ENCODE measurements at places on chromosomes 11 and 22.

DNA sequence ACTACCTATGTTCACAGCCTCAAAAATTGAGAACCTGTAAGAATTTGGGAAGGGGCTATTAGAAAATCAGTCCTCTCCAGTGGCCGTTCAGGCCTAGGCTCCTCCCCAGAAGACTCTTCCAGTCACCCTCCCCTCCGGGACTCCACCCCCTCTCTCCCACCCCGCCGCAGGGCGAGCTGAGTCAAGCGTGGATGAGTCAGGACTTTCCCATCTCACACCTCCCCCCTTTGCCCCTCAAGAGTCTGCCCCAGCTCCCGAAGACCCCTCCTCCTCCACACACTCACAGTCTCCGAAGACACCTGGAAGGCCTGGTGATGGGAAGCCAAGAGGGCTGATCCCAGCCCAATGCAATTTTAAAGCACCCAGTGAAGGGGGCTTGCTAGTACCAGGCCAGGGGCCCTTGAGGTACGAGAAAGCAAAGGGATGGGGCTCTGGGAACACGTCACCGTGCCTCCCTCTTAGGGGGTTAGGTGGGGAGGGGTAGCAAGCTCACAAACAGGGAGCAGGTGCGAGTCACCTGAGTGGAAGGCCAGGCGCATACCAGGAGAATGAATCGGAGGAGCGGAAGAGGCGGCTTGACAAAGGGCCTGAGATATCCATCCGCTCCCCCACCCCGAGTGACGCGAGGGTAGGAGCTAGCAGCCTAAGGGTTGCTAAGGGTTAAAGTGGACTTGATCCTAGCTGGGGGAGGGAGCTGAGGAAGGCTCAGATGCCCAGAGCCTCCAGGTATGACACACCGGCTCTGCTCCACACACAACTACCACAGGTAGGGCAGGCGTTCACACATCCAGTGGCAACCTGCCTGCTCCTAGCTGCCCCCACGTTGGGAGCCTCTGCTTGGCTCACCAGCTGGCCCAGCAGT is 13.6 kb downstream of the BCL9L start:
- DNase-seq, result peak; percentile 92

DNA sequence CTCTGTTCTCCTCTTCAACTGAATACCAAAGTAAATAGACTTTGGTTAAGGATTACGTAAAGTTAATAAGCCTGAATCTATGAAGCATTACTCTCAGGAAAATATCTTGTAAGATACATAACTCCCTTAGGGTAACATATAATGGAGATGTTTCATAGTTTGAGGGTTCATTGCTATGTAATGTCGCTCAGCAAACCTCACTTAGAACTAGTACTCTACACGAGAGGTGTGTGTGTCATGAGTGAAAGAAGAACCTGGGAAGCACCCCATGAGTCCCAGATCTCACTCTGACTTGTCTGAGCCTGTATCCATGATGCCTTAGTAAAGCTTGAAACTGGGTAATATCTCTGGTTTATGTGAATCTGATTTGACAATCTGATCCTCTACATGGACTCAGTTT is 429.5 kb upstream of the ANO3 start:
- DNase-seq, result no peak

GRCh38 chr11:113587308-113587739 is 112.1 kb upstream of the DRD2 start:
- DNase-seq, result no peak

DNA sequence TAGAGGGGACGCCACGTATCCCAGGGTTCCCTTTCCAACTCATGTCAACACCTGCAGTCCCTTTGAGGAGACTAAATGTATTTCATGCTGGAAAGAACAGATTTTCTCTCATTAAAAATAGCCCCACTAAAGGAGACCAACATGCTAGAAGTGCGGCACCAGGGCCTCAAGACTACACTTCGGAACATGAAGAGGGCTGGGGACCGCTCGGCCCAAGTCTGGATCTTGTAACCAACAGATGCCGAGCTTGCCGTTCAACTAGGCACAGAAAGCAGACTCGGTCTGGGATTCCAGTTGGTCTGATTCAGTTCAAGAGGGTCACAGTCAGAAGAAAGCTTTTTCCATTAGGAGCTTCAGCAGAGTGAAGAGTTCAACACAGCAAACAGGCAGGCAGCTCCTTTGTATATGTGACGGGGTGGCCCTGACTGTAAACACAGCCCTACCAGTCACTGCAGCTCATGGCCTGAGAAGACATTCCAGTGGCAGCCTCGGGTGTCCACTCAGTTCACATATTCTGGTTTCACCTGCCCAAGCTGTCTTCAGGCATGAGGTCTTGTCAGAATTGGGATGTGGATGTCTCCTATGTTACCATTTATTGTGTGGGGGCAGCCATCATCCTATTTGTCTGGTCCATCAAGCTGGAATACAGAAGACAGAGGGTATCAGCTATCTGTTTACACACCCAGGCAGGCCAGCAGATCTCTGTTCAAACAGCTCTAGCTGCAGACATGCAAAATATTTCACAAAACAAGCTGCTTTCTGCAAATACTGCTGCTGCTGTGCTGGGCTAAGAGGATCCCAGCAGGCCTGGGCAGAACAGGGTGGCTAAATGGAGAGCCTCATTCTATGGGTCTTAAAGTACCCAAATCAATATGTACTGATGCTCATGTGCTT is 8.8 kb downstream of the RIC8A start:
- DNase-seq, result no peak

DNA sequence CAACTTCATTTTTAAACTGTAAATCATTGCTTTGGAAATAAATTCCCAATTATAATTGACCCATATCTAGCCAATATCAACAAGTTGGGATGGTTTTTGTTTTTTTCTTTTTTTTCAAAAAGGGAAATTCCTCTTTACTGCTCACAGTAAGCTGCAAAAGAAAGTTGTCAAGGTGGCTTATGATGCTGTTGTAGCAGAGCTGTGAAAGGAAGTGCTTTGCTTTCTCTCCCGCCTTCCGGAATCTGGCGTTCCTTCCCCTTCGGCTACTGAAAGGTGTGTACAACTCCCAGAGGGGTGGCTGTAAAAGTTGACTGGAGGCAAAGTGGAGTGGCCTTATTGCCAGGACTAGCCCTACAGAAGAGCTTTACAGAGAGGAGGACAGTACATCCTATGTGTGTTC is 16.2 kb upstream of the ADSL start:
- DNase-seq, result no peak

GRCh38 chr22:23128269-23129108 is 13.3 kb downstream of the RSPH14 start:
- DNase-seq, result peak; percentile 59

DNA sequence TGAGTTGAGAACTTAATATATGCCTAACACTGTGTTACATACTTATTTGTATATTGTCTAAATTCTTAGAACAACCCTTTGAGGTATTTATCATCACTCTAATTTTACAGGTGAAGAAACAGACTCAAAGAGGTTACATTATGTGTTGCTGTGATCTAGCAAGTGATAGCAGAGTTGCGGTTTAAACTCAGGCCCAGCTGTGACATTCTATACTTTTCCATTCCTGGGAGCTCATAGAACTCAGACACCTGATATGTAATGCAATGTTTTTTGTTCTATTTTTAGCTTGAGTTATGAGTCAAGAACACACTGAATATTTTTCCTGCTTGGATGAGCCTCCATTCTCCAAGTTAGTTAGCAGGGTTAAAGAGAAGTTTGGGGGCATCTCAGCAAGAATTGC is 449.7 kb upstream of the DDI1 start:
- DNase-seq, result no peak

- peak; percentile 33 for DNase-seq
Observed at GRCh38 chr22:20424932-20425565, 12.6 kb downstream of the SCARF2 start.

GRCh38 chr11:68372625-68373024 is 60.2 kb downstream of the LRP5 start:
- peak; percentile 54 for DNase-seq

DNA sequence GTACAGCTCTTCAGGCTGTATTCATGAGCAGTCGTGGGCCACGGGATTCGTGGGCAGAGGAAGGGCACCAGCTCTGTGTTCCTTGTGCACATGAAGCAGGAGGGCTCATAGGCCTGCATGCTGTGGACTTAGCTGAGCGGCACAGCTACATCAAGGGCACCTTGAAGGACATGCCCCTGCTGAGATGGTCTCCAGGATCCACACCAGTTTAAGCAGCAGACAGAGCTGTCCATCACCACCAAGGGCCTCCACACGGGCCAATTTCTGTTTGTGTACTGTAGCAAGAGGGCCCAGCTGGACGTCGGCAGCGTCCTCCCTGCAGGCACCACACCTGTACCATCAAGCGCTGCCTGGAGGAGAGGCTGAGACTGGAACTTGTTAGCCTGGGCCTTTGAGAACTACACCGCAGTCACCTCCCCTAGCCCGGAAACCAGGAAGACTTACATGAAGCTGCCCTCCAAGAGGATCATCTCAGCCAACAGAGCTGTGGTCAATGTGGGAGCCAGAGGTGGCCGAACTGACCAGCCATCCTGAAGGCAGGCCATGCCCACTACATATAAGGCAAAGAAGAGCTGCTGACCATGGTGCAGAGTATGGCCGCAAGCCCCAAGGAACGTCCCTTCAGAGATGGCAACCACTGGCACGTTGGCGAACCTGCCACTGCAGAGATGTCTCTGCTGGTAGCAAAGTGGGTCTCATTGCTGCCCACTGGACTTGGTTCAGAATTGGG is 32.7 kb upstream of the GNB1L start:
- no peak for DNase-seq

GRCh38 chr22:44328762-44329161 is 16.0 kb upstream of the SHISAL1 start:
- DNase-seq, result no peak

DNA sequence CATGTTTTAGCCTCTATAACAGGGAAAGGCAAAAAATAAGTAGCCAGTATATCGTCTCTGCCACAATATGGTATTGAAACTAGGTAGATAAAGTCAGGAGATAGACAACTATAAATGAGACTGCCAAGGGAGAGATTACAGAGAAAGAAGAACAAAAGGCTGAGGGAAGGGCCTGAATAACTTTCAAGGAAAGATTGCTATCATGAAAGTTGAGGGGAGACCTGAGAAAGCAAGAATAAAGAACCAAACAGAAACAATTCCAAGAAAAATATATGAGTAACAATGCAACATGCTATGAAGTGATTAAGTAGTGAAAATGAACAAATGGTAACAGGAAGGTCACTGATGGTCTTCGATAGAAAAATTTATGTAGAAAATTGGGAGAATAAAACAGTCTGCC is 690.1 kb downstream of the METTL15 start:
- no peak for DNase-seq

DNA sequence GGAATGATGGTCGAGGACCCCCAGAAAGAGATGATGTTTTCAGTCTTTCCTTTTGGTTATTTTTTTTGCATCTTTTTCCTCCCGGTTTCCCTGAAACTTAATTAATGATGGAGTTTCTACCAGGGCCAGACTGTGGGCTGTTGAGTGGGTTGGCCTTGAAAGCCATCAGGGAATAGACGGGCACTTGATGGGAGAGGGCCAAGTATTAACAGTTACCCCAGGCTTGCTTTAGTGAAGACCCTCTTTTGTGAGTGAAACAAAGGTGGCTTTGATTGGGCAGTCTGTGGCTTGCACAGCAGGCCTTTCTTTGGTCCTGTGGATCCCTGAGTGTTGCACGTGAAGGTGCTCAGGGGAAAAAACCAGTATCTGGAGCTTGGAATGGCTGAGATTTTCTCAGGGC is 56.9 kb downstream of the AMOTL1 start:
- no peak for DNase-seq

DNA sequence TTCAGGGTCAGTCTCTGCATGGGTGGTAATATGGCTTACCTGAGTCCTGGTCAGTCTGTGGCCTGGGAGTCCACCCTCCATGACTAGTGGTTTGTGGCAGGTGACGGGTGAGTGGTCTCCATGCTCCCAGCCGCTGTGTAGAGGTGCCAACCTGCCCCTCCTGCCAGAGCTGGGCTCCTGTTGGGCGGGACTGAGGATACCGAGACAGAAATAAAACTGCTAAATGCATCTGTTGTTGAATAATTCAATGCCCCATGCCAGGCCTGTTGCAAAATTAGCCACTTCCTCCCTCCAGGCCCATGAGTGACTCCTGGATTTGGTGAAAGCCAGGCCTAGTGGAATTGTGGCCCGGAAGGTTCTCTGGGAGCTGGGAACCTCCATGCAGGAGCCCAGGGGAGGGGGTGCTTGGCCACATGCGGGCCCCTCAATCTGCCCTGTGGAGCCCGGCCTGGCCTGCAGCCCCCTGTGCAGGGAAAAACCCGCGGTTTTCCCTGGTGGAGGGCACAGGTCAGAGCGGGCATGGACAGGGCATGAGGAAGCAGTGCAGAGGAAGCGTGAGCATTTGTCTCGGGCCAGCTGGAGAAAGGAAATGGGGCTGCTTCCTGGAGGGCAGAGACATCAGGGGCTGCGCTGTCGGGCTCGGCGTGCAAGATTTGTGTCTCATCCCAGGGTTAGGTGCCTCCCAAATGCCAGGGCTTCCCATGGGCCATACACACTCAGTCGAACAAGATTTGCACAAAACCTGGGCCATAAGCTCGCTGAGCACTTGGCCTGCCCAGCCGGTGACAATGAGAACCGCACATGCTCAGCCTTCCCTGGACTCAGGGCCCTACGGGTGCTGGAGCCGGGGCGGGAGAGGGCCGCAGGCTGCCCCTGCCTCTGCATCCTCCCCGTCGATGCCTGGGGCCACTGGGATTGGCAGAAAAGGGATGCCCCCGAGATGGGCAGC is 66.9 kb downstream of the KCNQ1 start:
- DNase-seq, result no peak

GRCh38 chr22:44147821-44148574 is 32.7 kb upstream of the PARVG start:
- no peak for DNase-seq

DNA sequence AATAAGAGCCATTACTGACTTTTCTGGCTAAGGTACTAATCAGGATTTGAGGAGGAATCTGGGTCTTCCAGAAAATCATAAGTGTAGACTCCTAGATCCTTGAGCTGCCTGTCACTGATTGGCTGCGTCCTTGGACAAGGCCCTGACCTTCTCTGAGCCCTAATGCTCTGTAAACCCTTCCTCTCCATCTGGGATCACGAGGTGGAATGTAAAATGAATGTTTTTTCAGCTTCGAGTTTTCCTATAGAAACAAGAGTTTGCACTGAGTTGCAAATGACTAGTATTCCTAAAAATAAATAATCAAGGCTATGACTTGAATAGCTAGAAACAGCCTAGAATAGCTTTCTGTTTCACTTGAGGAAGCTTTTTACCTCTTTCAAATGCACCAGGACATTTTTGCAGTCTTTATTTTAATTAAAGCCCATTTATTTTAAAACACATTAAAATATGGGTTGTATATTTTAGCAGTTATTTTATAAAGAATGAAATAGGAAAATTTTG is 1.1 kb upstream of the DIXDC1 start:
- DNase-seq, result no peak

DNA sequence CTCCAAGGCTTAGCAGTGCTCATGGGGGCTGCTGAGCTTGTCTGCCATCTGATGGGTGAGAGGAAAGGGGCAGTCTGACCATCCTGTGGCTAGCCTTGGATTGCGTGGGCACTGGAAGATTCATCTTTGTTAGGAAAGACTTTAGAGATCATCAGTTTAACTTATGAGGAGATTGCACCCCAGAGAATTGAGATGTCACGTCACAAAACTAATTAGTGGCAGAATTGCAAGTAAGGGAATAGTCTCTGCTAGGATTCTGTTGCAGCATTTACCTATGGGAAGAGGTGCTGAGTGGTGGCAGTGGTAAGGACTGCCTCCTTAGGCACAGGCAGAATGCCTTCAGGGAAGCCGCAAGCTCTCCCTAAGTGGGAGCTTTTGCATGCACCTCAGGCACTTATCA is 42.8 kb upstream of the HSPA8 start:
- DNase-seq, result no peak

Measured in small intestine (tissue), 16 donors.